GM23338 (cell line): ENCODE measurements at places on chromosomes 3 and 15.

GRCh38 chr3:179027326-179027900, 44.2 kb downstream of the ZMAT3 start:
- DNase-seq, result peak; percentile 39

GRCh38 chr15:74208901-74209559, 6.4 kb upstream of the STRA6 start:
- peak; percentile 79 for DNase-seq

DNA sequence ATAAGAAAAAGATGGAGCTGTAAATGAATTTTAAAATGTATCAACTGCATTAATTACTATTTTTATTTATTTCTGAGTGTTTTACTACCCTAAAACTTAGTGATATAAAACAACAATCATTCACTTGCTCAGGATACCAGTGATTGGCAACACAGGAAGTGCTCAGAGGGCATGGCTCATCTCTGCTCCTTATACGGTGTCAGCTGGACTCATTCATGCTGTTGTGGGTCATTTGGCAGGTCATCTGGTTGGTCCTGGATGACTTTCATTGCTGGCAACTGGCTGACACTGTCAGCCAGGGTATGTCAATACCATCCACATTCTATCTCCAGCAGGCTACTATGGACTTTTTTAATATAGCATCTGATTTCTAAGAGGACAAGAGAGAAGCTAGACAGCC, 689.6 kb upstream of the NECTIN3 start:
- DNase-seq, result no peak

- DNase-seq, result no peak
These were observed 141.1 kb downstream of the NR1D2 start for GRCh38 chr3:24086206-24086605.
